Stimulated activated CD4-positive, alpha-beta T cell treated with anti-CD3 and anti-CD28 coated beads, Interleukin-4, amount 100 ng/mL, for 24 hours (primary cell): ENCODE measurements at places on chromosomes 13 and 19.
A peak's percentile ranks its signal among the peaks of the same experiment; 100 is the strongest.

- DNase-seq = peak; percentile 7
Observed at GRCh38 chr19:20078581-20079031, 806 bp downstream of the ZNF90 start.

GRCh38 chr19:5017235-5017634 lies 48.3 kb downstream of the KDM4B start:
- no peak for DNase-seq

DNA sequence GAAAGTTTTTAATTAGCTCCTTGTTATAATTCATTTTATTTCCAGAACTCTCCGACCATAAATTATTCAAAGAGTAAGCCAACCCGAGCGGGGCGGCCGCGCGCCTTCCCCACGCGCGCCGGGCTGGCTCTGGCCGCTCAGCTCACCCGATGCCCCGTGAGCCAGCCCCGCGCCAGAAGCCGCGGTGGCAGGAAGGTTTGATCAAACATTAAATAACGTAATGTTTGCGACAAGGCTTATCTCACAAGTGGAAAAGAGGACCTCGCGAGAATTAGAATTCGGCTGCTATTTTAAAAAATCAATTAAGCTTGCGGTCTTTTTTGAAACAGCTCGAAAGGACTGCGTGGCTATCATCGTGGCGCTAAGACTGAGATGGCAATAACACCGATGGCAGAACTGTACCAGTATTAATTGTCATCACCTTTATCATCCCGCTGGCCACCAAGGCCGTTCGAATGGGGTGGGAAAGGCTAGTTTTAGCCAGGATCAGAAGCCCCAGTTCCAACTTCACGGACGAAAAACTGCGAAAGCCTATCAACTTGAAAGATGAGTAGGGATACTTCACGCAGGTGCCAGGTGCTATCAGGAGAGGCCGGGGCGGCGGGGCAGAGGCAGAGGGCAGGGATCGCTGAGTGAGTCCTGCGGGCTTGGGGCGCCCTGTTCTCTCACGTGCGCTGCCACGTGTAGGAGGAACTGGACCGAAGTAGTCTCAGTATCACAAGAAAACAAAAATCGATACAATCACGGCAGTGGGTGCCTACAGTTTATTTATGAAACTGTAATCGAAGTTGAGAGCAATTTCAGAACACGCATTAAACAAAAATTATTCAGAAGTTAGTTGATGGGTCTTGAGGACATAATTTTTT lies 6.4 kb downstream of the POU4F1 start:
- DNase-seq = no peak

- DNase-seq = no peak
Observed at GRCh38 chr19:28330831-28331230, 882.1 kb downstream of the UQCRFS1 start.

DNA sequence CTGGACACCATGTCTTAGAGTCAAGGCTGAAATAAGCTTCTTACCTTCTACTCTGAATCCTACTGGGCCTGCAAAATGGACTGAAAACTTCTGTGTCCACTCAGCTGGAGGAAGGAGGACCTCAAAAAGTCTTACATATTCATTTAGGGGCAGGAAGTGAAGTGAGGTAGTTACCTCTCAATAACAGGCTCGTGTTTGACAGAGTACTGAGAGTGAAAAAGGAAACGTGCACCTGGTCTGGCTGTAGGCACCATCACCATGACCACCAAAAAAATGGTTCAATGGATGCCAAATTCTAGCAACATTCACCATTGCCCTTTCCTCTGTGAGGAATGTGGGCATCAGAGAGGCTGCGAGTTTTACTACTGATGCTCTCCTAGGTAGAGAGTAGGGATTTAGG lies 176.2 kb downstream of the RFC3 start:
- no peak for DNase-seq

- DNase-seq = no peak
Observed at GRCh38 chr13:98918771-98919170, 59.1 kb downstream of the DOCK9 start.

DNA sequence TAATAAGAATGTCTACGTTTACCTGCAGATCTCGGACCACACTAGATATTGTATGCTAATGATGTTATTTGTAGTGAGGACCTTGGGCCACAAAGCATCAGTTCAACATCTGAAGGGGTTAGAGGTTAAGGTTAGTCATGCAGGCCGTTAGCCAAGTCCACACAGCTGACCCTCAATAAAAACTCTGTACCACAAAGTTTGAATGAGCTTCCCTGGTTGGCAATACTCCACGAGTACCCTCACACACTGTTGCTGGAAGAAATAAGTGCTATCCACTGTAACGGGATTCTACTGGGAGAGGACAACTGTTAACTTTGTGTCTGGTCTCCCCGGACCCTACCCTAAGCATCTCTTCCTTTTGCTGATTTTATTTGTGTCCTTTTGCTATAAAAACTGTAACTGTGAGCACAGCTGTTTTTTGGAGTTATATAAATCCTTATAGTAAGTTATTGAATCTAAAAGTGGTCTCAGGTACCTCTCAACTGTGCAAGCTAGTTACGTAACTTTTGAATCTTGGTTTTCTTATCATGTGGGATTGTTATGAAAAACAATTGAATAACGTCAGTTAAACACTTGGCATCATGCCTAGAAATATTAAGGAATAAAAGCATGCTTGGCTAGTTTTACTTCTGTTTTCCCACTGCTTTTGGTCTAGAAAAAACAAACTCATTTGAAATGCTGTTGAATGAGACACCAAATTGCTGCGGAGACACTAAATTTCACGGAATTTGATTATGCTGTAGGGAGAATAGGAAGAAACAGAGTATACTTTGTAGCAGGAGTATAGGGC lies 181.5 kb downstream of the DNAJC3 start:
- DNase-seq = no peak

- no peak for DNase-seq
Observed at GRCh38 chr13:101003566-101003965, 329.0 kb upstream of the TMTC4 start.

DNA sequence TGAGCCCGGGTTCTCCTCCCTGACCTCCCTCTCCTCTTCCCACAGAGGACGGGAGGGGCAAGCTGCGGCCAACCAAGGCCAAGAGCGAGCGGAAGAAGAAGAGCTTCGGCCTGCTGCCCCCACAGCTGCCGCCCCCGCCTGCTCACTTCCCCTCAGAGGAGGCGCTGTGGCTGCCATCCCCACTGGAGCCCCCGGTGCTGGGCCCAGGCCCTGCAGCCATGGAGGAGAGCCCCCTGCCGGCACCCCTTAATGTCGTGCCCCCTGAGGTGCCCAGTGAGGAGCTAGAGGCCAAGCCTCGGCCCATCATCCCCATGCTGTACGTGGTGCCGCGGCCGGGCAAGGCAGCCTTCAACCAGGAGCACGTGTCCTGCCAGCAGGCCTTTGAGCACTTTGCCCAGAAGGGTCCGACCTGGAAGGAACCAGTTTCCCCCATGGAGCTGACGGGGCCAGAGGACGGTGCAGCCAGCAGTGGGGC lies 162.2 kb downstream of the KDM4B start:
- no peak for DNase-seq
